ENCODE measurements at places on chromosomes 2 and 18.

DNA sequence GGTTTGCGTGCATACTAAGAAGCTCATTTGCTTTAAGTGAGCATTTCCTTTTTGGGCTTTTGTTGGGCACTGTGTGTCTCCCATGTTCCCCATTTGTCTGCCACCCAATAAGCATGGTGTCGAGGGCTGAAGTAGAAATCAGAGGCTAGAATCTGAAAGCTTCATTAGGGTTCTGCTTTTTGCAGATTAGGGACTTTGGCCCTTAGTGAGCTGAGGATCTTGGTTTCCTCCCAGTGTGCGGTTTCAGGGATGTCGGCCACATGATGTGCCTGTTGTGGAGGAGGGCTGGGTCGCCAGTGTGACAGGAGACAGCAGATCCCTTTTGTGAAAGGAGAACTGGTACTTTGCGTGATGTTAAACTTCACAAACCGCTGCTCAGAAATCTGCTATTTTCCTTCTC is 41.1 kb downstream of the PLEKHB2 start:
- DNase-seq = no peak

- no peak for DNase-seq
Observed at GRCh38 chr2:5145801-5146200, 546.4 kb upstream of the SOX11 start.

- DNase-seq = no peak
Observed at GRCh38 chr2:165610591-165611029, 141.1 kb downstream of the CSRNP3 start.

- DNase-seq = peak; percentile 49
Observed at GRCh38 chr2:224638301-224638823, 53.2 kb upstream of the CUL3 start.

DNA sequence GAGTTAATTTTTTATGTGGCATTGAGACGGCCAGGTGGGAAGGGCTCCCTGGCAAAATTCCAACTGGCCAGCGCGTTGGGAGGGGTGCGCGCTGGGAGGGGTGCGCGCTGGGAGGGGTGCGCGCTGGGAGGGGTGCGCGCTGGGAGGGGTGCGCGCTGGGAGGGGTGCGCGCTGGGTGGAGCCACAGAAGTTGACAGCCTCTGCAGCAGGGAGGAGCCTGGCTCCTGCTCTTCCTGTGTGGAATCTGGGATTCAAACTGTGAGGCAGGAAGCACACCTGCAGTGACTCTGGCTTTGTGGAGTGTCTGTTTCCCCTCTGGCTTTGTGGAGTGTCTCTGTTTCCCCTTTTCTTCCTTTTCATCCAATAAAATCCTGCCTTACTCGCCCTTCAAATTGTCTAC is 147.9 kb upstream of the CBLN2 start:
- DNase-seq = no peak

GRCh38 chr2:103138123-103138901 is 376.5 kb downstream of the TMEM182 start:
- no peak for DNase-seq

- no peak for DNase-seq
Observed at GRCh38 chr2:24929230-24929629, 9.2 kb upstream of the ADCY3 start.

DNA sequence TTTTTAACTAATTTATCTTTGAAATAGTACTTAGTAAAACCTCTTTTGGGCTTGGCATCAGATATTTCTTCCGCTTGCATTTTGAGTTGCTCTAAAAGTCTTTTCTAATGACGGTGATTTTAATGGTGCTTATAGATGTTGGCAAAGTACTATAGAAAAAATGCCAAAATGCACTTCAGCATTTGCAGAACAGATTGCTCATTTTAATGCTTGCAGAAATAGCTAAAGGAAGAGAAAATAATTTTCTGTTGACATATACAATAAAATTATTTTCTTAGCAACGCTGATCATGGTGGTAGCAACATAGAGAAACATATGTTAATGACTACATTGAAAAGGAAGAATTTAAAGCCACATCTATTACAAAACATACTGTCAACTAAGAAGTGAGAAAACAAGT is 170.7 kb downstream of the STK39 start:
- no peak for DNase-seq

DNA sequence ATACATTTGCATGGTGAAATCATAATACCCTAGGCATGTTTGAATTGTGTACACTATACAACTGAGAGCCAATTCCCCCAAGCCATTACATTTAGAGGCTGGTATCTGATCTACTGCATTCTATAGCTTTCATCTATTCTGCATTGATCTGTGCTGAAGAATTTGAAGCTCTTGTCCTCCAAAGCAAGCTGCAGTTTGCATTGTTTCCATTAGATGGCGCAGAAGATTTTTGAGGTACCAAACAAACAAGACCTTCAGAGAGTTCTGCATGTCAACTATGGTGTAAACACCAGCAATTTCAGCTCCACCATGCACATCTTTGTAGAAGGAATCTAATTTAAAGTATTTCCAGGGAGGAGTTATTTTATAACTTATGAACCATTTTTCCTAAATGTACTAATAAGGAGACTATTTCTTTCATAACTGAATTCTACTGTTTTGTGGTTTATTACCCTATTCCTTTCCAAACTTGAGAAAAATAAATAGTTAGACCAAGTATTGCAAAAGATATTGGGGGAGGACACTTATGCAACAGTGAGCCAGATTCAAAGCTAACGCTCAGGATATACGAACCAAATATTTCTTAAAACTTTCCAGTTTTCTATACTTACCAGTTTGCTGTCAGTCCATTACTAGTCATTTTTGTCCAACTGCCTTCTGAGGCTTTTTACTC is 761.8 kb upstream of the ACVR2A start:
- peak; percentile 63 for DNase-seq

DNA sequence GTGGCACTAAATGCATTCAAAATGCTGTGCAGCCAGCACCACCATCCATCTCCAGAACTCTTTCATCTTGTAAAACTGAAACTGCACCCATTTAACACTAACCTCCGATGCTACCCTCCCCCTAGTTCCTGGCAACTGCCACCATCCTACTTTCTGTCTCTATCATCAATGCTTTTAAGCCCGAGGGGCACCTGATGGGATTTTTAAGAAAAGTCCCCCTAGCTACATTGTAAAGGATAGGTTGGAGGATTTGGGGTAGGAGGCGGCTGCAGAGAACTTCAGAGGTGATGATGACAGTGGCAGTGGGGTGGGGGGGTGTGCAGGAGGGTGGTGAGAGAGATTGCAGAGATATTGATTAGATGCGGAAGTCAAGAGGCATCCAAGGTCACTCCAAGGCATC is 10.8 kb upstream of the YWHAQ start:
- DNase-seq = no peak

DNA sequence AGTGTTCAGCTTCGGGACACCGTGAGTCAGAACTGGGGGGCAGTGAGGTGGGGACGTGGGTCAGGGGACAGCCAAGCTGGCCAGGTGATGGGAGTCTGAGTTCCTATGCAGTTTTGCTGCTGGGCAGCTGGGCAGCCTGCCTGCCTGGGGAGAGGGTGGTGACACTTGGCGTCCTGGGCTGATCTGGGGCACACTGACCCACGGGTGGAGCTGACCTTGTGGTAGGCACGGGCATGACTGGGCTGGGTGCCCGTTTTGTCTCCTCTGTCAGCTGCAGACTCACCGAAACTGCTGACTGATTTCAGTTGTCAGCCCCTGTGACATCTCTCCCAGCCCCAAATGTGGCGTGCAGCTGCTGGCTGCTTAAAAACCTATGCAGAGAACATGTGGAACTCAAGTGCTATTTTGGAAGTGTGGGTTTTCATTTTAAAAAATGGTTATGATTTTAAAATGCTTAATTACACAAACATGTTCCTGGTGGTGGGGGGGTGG is 32.6 kb upstream of the E2F6 start:
- DNase-seq = no peak

- no peak for DNase-seq
Observed at GRCh38 chr2:144505245-144505831, 14.6 kb downstream of the ZEB2 start.

GRCh38 chr2:207231106-207231865 is 65.5 kb upstream of the KLF7 start:
- DNase-seq = no peak

DNA sequence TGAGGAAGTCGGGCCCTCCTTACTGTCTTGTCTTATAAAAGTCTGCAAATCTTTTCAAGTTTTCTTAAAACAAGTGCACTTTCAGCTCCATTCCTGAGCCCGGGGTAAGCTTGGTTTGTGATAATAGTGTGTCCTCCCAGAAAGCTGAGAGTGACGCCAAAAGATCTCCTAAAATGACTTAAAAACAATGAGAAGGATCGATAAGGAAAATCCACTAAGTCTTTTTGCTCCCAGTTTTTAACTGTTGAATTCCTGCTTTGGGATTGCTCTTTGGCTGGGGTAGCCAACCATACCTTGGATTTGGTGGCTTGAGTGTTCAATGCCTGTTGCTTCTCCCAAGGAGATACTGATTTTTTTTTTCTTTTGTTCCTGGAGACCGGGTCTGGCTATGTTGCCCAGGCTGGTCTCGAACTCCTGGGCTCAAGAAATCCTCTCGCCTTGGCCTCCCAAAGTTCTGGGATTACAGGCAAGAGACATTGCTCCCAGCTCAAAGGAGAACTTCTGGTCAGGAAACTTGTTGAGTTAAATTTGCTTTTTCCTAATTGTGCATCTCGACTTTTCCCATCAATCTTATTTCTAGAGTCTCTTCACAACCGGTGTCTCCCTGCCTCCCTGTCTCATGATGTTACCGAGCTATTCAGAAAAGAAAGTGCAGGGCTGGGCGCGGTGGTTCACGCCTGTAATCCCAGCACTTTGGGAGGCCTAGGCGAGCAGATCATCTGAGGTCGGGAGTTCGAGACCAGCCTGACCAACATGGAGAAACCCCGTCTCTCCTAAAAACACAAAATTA is 3.0 kb downstream of the TGIF1 start:
- DNase-seq = no peak

GRCh38 chr2:46016091-46016490 is 281.1 kb upstream of the EPAS1 start:
- no peak for DNase-seq

DNA sequence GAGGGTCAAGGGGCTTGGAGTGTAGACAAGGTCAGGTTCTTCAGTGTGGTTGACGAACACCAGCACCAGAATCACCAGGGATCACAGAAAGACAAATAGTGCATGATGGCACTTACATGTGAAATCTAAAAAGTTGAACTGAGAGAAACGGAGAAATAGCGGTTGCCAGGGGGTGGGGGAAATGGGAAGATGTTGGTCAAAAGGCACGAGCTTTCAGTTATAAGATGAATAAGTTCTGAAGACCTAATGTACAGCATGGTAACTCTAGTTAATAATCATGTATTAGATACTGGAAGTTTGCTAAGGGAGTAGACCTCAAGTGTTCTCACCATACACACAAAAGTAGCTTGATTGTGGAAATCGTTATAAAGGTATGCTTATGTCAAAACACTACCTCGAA is 43.7 kb upstream of the DARS1 start:
- DNase-seq = no peak

- no peak for DNase-seq
Observed at GRCh38 chr18:50855976-50856757, 22.8 kb upstream of the ME2 start.

DNA sequence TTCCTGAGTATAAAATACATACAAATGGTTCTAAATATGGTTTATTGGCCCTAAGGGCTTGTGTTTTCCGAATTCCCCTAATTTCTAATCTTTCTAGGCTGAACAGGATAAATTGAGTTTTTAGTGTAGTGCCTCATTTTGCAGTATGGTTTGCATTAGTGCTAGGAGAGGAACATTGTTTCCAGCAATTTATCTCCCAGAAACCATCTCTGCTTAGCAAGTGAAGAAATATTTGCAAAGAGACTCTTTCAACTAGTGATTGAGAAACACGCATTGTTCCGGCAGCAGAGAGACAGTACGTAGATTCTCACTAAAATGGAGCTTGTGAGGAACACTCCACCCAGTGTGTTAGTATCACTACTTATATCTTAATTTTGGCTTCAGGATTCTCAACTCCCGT is 177.8 kb upstream of the EPAS1 start:
- DNase-seq = no peak

GRCh38 chr2:128611421-128612320 is 293.0 kb upstream of the HS6ST1 start:
- no peak for DNase-seq

DNA sequence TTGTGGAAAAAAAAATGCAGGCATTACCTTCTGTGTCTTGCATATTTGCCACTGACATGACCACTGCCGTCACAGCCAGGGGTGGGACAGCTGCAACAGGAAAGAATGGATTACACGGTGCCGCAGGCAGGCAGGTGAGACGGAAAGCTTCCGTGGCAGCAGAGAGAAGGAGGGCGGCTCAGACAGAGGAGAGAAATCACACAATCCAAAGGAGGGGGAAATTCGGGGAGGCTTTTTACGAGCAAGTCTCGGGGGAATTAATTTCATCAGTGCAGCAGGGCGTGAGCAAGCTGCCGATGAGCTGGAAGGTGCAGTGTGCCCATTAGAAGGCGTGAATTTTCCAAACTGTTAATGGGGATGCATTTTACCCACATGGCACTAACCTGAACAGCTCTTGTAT is 234.8 kb upstream of the PXDN start:
- no peak for DNase-seq

DNA sequence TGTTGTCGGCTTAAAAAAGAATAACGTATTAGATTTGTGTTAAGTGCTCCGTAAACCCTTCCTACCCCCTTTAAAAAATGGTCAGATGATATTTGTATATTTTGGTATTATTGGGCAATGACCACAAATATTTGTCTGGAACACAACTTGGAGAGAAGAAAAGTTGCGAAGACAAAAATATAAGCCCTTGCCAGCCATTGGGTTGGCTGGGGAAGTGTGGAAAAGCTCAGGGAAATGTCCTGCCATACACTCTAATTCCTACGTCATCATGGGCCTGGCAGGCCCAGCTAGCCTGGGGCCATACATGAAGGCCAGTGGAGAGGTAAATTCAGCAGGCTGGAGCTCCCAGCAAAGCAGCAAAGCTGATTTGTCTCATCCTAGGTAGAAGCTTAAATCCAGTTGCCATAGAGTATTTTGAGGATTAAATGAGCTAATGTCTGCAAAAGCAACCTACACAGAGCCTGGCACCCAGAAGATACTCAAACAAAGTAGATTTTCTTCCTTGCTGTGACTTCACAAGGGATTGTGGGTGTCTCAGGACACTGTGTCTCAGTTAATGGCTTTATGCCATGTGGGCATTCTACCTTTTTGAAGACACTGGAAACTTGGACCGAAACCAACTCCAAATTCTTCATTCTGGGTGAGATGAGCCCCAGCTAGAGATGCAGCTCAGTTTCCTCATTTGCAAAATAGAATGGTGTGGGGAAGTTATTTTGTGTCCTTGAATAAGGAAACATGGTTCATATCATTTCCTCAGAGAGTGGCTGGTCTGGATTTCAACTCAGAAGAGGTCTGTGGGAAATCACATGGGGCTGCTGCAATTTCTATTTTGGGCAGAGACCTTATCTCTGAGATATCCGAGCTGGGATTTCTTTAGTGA is 87.9 kb upstream of the MAP4K3 start:
- no peak for DNase-seq
